Esophagus mucosa (tissue), 1 donor: ENCODE measurements at places on chromosomes 7 and 10. TPM values are rescaled to one million over a fixed set of nuclear protein-coding genes. Genes with fewer than 3 reads are reported as not detected.

AKR1C8 gene
- not detected for total RNA-seq

C7orf33 gene
- not detected for total RNA-seq

SAP25 gene
- total RNA-seq = 0.32 TPM

AP5Z1 gene
- 18.0 TPM for total RNA-seq

PGAM1 gene
- 324 TPM for total RNA-seq

UPF2 gene
- 10.0 TPM for total RNA-seq

BNIP3 gene
- total RNA-seq = 30.0 TPM

CBX3 gene
- total RNA-seq = 61.4 TPM

SH2D4B gene
- total RNA-seq = 0.04 TPM

GCK gene
- total RNA-seq = not detected

PPP1R17 gene
- not detected for total RNA-seq

ZNF365 gene
- total RNA-seq = 5.2 TPM

FAM25C gene
- total RNA-seq = not detected

PTN gene
- 28.6 TPM for total RNA-seq

PTER gene
- 9.7 TPM for total RNA-seq

YKT6 gene
- total RNA-seq = 65.2 TPM

ZNF425 gene
- 1.9 TPM for total RNA-seq

TAS2R5 gene
- total RNA-seq = 1.0 TPM
